MV-4-11 (cell line): ENCODE measurements at places on chromosomes 2 and 18.

GRCh38 chr2:128270672-128271596 is 47.7 kb downstream of the HS6ST1 start:
- DNase-seq: peak; percentile 65

DNA sequence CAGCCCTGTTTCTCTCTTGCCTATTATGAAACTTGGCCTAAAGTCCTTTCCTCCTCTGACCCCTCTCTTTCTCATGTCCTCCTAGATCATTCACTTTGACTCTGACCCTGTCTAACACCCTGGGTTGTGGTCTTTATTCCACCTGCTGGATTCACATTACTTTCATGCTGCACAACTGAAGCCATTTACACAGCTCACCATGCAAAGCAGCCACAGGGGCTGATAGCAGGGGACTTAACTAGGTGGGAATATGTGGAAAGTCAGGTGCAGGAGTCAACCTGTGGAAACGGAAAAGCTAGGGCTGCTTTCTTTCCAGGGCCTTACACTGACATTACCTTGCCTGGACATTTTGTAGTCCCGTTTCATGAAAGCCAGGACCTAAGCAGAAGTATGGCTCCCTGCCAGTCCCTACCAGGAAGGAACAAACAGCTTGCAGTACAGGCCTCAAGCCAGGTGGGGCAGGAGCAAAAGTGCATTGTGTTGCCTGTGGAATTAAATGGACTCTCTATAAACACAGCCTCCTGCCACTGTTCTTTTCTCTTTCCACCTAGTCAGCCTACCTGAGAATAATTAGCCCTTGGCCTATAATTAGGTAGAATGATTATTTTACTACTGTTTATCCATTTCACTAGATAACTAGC is 11.8 kb downstream of the MAPRE3 start:
- DNase-seq: peak; percentile 38

- DNase-seq: no peak
These were observed 339.6 kb upstream of the DCC start for GRCh38 chr18:52000435-52000834.

DNA sequence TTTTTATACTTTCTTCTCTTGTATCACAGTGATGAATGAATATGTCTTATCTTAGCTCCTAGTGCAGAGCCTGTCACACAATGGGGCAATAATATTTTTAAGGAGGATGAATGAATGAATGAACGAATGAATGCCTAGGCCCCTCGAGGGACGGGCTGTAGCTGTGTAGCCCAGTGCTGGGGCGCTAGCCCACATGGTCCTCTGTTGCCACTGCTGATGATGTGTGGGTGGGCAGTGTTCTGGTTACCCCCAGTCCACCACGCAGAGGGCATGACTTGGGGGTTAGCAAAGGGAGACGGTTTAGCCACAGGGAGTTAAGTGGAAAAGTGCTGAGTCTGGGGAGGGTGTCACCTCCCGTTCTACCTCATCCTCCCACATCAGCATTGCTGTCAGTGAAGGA is 134.2 kb downstream of the SMAD7 start:
- DNase-seq: no peak

DNA sequence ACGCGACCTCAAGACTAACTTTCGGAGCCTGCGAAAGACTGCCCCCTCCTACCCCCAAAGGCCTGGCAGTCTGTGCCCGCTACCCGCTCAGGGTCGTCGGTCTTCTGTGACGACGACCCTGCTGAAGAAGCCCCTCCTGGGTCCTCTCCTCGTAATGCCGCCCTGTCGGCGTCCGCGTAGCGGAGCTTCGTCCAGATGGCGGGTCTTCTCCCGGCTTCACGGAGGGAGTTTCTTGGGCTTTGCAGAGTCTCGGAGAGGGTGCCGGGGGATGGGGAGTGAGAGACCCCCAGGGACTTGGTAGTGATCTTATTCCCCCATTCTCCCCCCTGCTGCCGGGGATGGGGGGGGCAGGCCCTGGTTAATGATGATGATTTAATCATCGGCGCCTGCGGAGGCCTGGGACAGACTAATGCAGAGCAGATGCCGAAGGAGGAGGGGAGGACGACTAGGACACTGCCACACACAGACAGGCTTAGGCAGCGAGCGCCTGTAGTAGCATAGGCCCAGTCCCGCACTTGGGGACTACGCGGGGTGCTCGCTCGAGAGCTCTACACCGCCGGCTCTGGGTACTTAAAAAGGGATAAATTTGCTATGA is 528 bp upstream of the PCGF1 start:
- no peak for DNase-seq

GRCh38 chr2:159592441-159592840 is 23.9 kb downstream of the BAZ2B start:
- peak; percentile 71 for DNase-seq

DNA sequence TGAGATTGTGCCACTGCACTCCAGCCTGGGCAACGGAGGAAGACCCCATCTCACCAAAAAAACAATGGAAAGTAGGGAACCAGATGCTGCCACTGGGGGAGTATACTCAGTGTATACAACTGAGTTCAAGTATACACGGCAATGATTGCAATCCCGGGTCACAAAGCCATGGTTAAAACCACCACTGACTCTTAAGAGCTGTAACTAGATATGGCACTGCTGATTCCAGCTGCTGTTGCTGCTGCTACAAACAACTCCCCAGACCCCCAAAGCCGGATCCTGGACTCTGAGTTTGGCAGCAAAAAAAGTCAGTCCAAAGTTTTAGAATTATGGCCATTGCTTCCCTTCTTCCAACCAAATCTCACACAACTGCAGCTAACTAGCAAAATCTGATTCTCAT is 43.7 kb upstream of the COX7A2L start:
- no peak for DNase-seq

DNA sequence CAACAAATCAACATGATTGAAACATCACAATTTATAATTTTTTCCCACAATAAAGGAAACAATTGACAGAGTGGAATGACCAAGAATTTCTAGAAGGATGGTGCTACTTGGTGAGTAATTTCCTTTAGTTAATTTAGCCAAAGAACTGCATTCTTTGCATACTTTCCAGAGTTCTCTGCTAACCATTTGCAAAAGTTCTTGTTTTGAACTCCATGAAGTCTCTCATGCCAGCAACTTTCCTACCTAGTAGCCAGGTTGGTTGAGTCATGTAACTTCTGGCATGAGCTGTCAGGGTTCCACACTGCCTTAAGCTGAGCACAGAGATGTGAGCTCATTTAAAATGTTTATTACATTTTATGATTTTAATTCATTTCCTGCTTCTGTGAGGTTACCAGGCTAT is 539.6 kb downstream of the PID1 start:
- DNase-seq: no peak

DNA sequence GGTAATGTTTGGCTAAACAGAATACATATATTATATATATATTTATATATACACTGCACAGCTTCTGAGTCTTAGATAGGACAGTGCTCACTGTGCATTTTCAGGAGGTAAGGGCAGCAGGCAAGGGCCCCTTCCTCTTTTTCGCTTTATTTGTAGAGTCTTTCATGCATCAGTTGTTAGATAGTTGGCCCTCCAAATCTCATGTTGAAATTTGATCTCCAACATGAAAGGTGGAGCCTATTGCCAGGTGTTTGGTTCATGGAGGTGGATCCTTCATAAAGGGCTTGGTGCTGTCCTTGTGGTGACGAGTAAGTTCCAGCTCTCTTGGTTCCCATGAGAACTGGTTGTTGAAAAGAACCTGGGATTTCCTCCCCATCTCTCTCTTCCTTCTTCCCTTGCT is 48.1 kb downstream of the TSN start:
- no peak for DNase-seq

GRCh38 chr2:206832873-206833272 is 67.5 kb downstream of the FASTKD2 start:
- peak; percentile 91 for DNase-seq

GRCh38 chr18:43524260-43524659 is 247.0 kb upstream of the SYT4 start:
- DNase-seq: no peak

DNA sequence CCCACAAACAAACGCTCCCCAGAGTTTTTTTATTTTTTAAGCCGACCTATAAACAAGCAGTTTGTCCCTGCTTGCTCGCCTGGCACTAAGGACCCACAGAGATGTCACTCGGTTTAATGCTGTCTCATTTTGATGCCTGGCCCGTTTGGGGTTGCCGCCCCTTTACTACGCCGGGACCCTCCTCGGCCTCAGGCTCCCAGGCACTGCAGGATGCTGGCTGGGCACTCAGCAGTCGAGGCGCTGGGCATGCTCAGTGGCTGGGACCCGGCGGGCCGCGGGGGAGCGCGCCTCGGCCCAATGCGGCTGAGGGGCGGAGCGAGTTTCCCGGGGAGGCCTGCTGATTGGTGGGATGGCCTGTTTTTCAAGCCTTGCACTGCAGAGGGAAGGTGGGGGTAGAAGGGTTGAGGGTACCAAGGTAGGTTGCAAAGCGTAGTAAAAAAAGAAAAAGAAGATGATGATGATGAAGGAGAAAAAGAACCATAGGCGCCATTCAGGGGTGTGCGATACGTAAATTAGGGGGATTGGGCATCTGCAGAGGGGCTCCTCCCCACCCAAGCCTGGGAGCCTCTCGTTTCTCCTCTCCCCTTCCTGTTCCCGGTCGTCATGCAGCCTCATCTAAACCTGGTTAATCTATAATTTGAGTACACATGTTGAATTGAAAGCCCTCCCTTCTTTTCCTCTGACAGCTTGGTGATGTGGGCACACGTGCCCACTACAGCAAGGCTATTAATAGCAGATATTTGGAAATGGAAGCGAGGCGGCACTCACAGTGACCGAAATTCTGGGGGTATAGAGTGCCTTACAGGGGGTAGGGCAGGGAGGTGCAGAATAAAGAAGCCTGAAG is 1.5 kb upstream of the IRS1 start:
- no peak for DNase-seq

GRCh38 chr2:216606551-216607276 is 26.5 kb upstream of the IGFBP2 start:
- no peak for DNase-seq

- no peak for DNase-seq
These were observed 176.7 kb upstream of the PKDCC start for GRCh38 chr2:41871080-41871479.

DNA sequence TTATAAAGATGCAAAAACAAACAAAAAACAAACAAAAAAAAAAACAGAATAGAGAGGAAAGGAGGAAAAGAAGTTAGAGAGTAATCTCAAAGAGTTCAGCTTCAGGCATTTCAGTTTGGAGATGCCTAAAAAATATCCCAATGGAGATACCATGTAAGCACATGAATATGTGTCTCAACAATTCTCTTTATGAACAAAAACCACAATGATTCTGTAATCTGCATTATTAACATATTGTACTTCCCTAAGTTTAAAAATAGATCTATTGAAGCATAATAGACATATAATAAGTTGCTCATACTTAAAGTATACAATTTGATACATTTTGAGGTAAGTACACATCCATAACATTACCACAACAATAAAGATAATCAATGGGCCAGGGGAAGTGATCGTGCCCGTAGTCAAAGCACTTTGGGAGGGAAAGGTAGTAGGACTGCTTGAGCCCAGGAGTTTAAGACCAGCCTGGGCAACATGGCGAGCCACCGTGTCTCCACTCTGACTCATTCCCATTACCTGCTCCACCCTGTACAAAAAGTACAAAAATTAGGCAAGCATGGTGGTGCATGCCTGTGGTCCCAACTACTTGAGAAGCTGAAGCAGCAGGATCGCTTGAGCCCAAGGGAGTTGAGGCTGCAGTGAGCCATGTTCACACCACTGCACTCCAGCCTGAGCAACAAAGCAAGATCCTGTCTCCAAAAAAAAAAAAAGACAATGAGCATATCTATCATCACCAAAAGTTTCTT is 158.9 kb downstream of the ATAD2B start:
- DNase-seq: peak; percentile 52

DNA sequence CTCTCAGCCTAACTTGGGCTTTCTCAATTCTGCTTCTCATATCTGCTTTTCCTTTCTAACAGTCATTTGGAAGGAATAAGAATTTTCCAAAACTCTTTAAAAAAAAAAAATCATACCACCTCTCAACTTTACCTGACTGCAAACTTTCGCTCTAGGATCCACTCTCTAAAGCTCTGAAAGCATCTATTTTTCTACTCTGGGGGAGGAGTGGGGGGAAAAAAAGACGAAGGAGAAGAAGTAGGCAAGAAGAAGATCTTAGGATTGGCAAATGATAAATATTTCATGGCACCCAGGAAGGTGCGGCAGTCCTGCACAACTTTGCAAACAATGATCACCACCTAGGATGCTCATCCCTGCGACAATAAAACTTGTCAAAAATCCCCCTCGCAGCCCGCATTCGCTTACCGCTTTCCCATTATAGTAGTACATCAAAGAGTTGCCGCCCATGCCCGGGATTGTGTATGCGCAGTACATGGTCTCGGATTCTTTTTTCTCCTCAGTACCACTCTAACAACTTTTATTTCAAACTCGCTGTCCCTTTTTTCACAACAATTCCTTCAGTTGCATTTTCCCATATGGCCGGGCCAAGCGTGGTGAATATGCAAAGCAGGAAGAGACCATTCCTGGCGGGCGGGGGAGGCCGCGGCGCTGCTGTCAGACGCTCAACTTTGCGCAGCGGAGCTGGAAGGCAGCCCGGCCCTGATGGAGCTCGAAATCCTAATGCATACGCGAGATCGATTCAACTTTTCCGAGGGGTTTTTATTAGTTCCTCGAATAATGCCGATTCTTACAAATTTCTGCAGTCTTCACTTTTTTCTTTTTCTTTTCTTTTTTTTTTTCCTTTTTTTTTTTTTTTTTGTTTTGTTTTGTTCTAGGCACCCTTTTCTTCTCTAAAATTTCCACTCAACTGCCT is 266.5 kb downstream of the TCF4 start:
- peak; percentile 57 for DNase-seq

- DNase-seq: no peak
These were observed 10.7 kb downstream of the ACAA2 start for GRCh38 chr18:49802623-49803022.

DNA sequence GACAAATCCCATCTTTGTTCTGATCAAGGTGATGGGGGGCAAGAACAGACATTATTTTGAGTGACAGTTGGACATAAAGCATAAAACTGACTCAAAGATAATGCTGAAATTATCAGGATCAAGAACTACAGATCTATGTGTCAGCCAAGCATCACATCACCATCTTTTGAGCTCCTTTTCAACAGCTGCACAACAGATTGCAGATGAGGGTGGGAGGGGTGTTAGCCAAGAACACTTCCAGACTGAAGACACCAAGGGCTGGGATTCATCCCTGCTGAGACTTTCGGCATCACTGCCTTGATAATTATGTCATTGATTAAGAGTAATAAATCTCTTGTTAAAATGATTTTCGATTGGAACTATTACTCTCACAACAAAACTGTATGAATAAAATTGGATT is 191.5 kb upstream of the NETO1 start:
- no peak for DNase-seq

DNA sequence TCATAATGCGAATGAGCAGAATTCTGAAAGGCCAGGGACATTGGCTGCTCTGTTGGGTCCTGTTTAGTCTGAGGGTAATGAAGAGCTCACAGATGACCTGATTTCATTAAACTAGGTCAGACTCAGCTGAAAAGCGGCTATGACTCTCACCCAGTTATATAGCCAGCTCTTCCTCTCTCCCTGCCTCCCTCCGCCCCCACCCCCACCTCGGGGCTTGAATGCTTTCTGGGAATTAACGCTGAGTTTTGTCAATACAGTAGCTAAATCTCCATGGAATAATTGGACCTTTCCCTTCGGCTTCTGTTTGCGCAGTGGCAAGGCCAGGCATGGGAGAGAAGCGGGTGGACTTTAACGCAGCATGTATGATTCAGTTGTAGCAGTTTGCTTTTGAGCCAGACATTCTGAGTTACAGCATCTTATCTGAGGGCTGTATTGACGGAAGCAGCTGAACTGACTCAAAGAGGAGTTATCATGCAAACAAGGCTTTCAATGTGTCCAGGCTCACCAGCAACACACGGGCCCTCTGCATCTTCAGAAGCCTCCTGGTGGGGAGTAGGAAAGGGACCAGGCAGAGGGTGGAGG is 110.6 kb downstream of the MYCN start:
- DNase-seq: no peak

GRCh38 chr18:2459886-2460285 is 111.4 kb downstream of the METTL4 start:
- no peak for DNase-seq
